ENCODE measurements at places on chromosomes 2 and 18.

DNA sequence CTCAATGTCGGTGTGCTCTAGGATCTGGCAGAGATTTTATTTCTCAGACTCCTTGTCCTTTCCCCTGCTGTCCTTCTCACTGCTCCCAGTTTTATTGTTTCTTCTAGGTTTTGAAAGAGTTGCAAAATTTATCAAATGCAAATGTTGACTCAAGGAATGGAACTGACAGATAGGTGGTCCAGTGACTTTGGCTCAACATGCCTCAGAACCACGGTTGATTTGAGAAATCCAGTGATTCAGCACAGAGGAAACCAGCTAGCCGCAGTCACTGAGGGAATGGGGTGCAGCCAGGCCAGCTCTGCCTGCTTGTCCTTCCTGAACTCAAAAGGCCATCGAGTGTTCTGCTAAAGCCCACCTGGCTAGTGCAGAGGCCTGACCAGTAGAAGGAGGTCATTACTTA is 125.7 kb upstream of the LYPD6 start:
- DNase-seq = no peak

DNA sequence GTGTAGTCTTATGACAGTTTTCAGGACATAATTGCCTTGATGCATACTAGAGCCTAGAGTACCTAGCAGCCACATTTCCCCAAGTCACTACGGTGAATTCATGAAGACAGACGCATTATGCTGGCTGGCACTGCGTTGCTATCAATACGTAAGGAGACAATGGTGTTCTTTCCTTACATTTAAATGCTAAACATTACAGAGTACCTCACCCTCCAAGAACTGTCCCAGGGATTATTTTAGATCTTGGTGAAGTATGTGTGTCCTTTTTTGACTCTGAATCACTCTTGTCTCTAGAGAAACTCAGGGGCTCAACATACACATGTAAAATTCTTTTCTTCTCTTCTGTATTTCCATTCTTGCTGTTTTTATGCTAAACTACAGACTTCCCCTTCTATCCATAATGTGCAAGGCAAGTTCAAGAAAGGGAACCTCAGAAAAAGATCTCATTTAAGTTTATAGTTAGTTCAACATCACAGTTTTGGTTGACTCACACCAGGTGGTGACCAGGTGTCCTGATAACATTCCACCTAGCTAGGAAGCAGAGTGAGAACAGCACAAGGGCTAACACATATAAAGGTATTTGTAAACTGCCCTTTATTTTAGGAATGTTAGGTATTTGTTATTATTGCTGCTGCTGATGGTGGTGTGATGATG is 212.4 kb upstream of the HNRNPA3 start:
- no peak for DNase-seq

- DNase-seq = peak; percentile 65
Observed at GRCh38 chr2:69911985-69912563, 2.8 kb upstream of the MXD1 start.

GRCh38 chr2:162073888-162074631 is at the start of gene DPP4:
TSS of gene DPP4 (minus strand) at chr2:162074215. CDS start at chr2:162073981, 234 bp downstream.
- DNase-seq = no peak

DNA sequence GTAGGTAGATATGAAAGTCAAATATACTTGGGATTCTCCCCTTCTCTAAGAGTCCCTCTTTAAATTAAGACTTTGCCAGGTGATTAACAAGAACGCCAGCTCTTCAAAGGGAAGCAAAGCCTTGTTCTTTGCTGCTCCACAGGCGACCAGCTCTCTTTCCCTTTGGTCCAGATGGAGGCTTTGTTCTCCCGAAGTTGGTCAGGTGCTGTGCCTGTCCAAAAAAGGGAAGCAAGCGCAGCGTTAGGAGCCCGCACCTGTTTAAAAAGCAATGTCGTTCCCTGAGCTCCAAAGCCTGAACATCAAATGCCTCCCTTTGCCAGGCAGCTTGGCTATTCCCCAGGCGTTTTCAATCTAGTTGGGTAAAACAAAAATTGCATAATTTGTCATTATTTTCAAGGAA is 1913.1 kb upstream of the PIK3C3 start:
- no peak for DNase-seq

GRCh38 chr2:239002954-239003623 is 155.2 kb downstream of the TWIST2 start:
- DNase-seq = peak; percentile 45

GRCh38 chr18:48023334-48024008 is 93.0 kb upstream of the SMAD2 start:
- peak; percentile 82 for DNase-seq

- DNase-seq = peak; percentile 26
Observed at GRCh38 chr2:74944987-74945787, 13.3 kb upstream of the POLE4 start.

- no peak for DNase-seq
Observed at GRCh38 chr2:189830510-189830909, 46.3 kb downstream of the PMS1 start.

DNA sequence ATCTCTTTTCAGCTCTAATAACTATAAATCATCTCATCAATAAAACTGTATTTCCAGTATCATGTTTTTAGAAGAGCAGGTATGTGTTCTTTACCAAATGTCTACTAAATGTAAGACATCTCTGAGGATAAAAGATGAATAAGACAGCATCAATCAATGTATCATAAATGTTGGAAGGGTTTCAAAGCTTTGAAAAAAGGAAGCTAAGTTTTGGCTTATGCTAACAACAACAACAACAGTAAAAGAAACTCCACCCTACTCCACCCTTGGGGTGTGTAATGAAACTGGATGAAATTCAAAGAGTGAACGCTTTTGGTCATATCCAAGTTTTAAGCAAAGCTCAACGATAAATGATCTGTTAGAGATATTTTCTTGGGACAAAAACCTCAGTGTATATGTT is 17.1 kb downstream of the PRKD3 start:
- no peak for DNase-seq

DNA sequence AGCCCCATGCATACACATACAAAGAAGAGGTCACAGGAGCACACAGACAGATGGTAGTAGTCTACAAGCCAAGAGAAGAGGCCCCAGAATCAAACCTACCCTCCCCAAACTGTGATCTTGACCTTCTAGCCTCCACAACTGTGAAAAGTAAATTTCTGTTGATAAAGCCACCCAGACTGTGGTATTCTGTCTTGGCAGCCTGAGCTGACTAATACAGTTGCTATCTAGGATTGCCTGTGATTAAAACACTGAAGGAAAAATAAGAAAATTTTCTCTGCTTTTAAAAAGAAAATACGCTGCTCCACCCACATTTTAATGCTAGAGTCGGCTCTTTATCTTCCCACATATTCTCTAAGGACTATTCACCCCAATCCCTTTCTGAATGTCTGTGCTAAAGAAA is 143.7 kb upstream of the TMEM200C start:
- peak; percentile 25 for DNase-seq

DNA sequence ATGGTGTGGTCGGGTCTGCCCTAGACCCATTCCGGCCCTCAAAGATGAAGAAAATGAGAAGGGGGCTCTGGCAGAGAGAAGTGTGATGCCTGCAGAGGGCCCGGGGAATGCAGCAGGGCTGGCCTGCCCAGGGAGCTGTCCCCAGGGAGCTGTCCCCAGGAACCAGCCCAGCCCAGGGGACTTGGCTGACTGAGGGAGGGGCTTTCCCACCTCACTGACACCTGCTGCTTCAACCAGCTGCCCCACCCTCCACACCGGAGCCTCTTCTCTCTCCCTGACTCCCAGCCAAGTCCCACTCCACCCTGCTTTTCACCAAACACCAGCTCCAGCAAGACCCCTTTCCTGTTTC is 111.2 kb downstream of the STPG4 start:
- no peak for DNase-seq

- DNase-seq = peak; percentile 39
Observed at GRCh38 chr2:188024811-188025210, 266.9 kb upstream of the GULP1 start.

- no peak for DNase-seq
Observed at GRCh38 chr2:131036696-131037397, 56.4 kb downstream of the FAM168B start.

GRCh38 chr2:625415-626333 is 51.5 kb downstream of the TMEM18 start:
- DNase-seq = no peak

- no peak for DNase-seq
Observed at GRCh38 chr2:210559182-210559581, 2.8 kb downstream of the CPS1 start.

- no peak for DNase-seq
Observed at GRCh38 chr2:205934443-205934842, 151.5 kb downstream of the INO80D start.

GRCh38 chr2:64376926-64377325 is 77.0 kb upstream of the LGALSL start:
- DNase-seq = no peak

- DNase-seq = peak; percentile 86
Observed at GRCh38 chr2:186841940-186842339, 7.0 kb downstream of the ZSWIM2 start.

GRCh38 chr2:161239326-161240109 is 68.7 kb upstream of the PSMD14 start:
- no peak for DNase-seq

GRCh38 chr18:40553029-40553428 is 1402.0 kb upstream of the PIK3C3 start:
- no peak for DNase-seq

DNA sequence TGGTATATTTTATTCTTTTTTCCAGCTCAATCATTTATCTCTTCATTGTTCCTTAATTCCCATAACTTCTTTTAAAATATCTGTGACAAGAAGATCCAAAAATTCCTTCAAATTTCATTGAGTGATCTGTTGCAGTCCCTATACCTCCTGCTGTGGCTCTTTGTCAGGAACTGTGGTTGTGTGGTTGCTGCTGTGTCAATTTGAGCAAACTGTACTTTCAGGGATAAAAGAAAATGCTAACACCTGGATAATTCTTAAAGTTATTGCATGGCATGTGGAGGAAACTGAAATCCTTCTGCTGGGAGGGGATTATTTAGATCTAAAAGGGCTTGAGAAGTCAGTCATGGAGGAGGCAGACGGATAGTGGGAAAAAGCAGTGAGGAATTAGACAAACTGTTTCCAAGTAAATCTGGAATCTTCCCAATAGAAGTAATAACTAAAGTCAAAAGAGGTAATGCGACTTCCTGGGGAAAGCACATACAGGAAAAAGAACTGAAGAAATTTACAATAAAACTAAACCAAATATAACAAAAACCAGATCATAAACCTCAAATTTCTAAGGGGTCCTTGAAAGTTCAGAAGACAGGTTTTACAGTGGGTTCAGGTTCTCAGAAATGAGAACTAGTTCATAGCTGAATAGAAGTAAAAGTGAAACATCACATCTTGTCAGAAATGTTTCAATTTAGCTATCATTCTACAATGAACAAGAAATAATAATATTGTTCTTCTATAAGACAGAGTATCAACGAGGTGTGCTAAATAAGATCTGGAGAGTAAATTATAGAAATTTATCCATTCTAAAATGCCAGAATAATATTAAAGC is 33.5 kb upstream of the CD226 start:
- no peak for DNase-seq

DNA sequence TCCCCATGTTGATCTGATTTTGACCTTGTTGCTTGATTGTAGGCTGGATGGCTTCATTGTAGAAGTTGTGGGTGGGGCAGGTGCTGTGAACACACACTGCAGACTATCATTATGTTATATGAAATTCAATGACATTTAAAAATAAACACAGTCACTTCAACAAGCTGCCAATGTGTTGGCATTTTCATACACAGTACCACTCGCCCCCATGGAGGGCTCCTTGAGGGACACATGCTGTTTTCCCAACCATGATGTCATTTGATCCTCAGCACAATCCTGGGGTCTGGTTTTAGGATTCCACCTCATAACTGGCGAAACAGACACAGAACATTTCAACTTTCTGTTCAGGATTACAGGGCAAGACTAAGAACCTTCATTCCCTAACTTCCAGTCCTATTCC is 86.9 kb downstream of the ZCCHC2 start:
- no peak for DNase-seq

- no peak for DNase-seq
Observed at GRCh38 chr2:212595036-212595654, 56.5 kb upstream of the ERBB4 start.

GRCh38 chr2:45380131-45380836 is 230.8 kb downstream of the SRBD1 start:
- DNase-seq = peak; percentile 22

- DNase-seq = peak; percentile 65
Observed at GRCh38 chr18:59837586-59837985, 62.2 kb upstream of the PMAIP1 start.

GRCh38 chr2:85355521-85355920 is 952 bp downstream of the ELMOD3 start:
- peak; percentile 6 for DNase-seq

- peak; percentile 8 for DNase-seq
Observed at GRCh38 chr2:73611867-73612266, 30.4 kb downstream of the NAT8 start.

- DNase-seq = no peak
Observed at GRCh38 chr18:54859667-54860421, 31.6 kb downstream of the RAB27B start.

DNA sequence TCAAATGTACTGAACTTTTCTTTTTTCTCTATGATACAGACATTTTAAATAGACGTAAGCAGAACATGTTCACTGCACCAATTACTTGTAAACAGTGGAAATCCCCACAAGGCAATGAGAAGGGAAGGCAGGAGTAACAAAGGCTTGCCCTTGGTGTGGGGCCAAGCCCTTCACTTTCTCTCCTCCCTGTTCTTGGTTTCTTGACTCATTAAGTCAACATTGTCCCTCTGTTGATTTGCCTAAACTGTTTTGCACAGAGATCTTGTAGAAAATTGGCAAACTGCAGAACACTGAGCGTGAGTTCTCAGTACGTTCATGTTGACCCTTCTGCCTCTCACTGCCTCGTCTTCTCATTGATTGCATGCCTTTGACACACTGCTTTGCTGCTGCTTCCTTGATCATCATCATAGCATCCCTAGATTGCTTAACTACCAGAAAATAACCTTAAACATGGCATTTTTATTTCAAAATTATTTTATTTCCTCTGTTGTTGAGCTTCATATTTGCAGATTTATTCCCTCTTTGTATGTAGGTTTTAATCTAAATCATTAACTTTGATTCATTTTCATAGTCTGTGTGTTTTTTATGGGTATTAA is 257.7 kb downstream of the PTGR3 start:
- peak; percentile 52 for DNase-seq

- DNase-seq = peak; percentile 67
Observed at GRCh38 chr2:172172513-172173173, 69.9 kb upstream of the DLX2 start.

DNA sequence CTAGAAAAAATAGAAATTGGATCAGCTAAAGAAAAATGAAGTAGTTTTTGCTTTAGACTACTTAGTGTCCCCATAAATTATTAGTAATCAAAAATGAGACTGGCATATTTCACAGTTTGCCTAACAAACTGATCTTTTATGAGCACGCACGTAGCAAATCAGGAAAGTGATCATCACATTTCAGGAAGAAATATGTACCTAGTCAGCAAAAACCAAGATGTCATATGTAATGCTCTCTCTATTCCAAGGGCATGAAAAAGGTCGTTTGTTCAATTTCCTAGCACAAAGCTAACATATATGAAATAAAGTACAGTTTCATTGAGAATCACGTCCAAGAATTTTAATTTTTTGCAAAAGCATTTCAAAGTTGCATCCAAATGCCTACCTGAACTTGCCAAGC is 600.4 kb upstream of the CHAC2 start:
- no peak for DNase-seq

- no peak for DNase-seq
Observed at GRCh38 chr2:128792476-128793054, 473.9 kb upstream of the HS6ST1 start.
